ENCODE measurements at places on chromosomes 1 and 21. TPM values are rescaled to one million over a fixed set of nuclear protein-coding genes. Genes with fewer than 3 reads are reported as not detected.

ARHGEF10L gene
- not detected for total RNA-seq

KCNJ6 gene
- total RNA-seq: not detected

GRCh38 chr1:10862743-10863335 is 66.4 kb upstream of the CASZ1 start:
- DNase-seq: no peak

GRCh38 chr1:95548211-95548610 is 314.2 kb downstream of the RWDD3 start:
- DNase-seq: no peak

DNA sequence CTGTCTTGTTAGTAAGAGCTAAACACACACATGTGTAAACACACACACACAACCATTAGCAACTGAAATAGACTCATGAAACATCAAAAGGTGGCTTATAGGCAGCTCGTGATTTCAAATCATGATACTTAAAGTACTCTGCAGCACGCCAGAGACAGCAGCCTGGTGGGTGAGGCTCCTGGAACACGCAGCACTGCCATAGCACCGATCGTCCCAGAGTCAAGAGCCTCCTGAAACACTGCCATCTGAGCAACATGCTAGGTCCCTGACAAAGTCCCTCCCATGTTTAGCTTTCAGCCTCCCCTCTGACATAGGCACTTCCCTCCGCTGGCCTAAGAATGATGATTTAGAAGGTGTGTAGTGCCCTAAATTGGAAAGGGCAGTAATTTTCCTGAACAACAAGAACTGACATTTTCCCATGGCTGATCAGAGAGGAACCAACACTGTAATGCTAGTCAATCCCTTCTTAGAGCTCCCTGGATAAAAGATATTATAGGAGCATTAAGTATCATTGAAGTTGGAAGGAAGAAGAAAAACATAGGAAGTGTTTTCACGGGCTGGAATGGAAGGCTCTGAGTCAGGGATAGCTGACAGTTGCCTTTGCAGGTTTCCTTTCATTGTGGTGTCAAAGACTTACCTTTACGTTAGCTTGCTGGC is 14.1 kb upstream of the DPT start:
- DNase-seq: no peak

DNA sequence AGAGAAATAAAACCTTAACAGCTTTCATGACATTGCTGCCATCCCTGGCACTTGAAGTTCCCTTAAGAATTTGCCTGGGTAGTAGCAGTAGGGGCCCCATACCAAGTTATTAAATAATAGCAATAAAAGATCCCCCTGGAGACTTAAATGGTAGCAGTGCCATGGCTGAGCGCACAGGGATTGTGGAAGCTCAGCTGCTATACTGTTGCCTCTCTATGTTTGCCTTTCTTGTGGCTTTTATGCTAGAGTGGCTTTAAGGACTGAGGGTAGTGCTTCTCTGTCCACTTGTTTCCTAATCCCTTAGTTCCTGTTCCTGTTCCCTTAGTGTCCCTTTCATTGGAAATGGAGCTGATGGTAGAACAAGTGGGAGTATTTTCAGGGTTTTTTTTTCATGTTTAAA is 42.1 kb downstream of the NCF2 start:
- no peak for DNase-seq

DNA sequence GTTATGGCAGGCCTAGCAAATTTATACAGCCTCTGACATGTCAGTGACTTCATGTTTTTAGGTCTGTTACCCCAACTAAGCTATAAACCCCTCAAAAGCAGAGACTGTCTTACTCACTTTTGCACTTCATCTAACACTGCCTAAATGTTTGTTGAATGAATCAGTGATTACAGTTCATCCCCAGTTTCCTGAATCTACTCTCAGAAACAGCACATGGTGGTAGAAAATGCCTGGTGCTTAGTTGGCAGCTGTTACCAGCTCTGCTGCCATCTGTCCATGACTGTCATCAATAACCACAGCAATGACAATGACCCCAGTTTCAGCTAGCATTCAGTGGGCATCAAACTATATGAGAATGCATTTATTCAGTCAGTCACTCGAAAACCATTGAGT is 110.5 kb upstream of the SERBP1 start:
- no peak for DNase-seq

DNA sequence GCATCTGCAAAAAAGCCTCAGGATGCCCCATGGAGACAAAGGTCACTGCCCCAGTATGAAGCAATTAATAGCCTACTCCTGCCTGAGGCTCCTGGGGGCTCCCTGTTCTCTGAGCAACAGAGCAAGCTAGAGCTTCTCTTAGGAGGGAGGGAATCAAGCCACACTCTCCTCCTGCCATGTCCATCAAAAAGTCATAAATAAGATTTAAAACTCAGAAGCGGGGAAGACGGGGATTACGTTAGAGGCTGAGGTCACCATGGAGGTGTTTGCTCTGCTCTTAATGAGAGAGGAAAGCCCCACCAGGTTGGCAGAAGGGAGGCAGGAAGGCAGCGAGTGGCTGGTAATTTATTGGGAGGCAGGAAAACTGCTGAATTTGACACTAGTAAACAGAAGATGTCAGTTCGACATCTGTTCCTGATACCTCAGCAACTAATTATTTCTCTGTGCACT is 98.4 kb upstream of the TNR start:
- no peak for DNase-seq

GRCh38 chr1:48547561-48548220 is 75.7 kb upstream of the SPATA6 start:
- DNase-seq: no peak

UBASH3A gene
- total RNA-seq: 68.7 TPM

S100A7A gene
- total RNA-seq: not detected

- DNase-seq: no peak
Observed at GRCh38 chr1:18849261-18849711, 10.2 kb downstream of the TAS1R2 start.

DNA sequence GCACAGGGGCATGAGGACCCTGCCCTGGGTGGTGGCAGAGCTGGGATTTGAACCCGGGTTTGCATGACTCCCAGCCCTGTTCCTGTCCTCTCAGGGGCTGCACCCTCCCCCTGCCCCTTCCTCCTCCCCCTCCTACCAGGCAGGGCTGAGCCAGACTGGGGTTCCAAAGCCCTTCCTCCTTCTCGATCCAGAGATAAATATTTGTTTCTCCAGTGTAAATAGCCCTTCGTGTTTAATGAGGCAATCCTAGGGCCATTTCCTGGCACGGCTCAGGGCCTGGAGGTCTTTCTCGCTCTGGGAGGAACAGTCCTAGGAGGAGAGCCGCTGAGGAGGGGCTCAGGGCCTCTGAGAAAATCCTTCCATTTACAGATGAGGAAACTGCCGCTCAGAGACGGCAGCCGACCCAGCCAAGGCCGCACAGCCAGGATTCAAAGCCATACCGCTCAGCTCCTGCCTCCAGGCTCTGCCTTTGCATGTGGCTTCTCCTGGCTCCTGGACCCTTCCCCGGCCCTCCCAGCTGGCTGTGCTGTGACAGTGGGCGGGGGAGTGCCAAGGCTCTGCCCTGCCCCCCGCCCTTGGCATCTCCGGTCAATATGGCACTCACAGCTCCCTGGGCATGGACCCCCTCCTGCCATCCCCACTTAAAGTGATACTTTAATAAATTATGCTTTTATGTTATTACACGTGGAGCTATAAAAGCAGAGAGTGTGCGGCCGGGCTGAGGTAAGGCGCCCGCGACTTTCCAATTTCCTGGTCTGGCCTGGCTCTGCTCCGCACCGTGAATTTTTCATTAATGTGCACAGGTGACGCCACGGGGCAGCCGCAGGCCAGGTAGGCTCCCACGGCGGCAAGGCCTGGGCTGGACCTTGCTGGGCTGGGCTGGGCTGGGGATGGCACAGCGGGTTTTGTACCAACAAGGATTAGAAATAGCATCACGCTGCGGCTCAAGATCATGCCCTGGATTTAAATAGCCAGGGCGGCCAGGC is 114.7 kb upstream of the WNT4 start:
- DNase-seq: no peak

- peak; percentile 55 for DNase-seq
Observed at GRCh38 chr1:160376525-160377131, 9.8 kb downstream of the NHLH1 start.

GRCh38 chr1:234612352-234613127 is 2.6 kb upstream of the IRF2BP2 start:
- peak; percentile 69 for DNase-seq

NBPF10 gene
- total RNA-seq: 2.6 TPM

All from activated CD8-positive, alpha-beta T cell treated with anti-CD3 and anti-CD28 coated beads, Interleukin-2, amount 10 ng/mL, durations not matched to agents 7 days and 5 days (primary cell).